Common myeloid progenitor, CD34-positive (primary cell): ENCODE measurements at places on chromosomes 6 and 20.

DNA sequence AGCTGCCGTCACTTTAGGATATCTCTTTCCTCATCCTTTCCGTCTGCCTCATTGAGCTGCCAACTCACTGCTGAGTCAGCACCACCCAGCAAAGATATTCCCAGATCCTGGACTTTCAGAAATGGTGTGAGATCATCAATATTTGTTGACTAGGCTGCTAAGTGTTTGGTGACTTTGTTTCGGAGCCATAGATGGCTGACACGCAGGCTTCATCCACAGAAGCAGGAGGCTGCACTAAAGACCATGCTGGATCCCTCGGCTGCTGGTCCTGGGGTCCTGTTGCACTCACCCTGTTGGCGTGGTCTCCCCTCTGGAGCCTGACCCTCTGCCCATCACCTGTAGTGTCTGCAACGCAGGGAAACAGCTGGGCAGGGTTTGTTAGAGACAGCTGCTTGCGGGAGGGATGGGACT lies 96.5 kb downstream of the ERMARD start:
- no peak for DNase-seq

GRCh38 chr20:23920408-23921325 lies 41.1 kb upstream of the CST5 start:
- no peak for DNase-seq

- peak; percentile 91 for DNase-seq
Measured at GRCh38 chr6:161906571-161906970, 632.7 kb upstream of the AGPAT4 start.

- peak; percentile 26 for DNase-seq
Measured at GRCh38 chr6:88705601-88706000, 257.8 kb downstream of the RNGTT start.

DNA sequence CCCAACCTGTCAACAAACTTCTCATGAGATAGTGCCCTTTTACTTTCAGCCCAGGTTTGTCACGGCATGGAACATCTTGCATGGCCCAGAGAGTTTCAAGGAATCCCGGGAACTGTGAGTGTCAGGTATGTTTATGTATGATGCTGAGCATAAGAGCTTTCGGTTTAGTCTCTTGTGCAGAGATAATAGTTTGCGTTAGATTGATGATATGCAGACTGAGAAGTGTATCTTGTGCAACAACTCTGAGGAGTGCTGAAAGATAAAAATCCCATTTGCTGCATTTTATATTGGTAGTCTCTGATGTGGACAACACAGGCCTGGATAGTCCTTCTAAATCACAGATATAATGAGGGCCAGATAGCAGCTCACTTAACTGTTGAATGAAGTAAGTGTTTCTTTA lies 99.0 kb downstream of the TBX18 start:
- no peak for DNase-seq

DNA sequence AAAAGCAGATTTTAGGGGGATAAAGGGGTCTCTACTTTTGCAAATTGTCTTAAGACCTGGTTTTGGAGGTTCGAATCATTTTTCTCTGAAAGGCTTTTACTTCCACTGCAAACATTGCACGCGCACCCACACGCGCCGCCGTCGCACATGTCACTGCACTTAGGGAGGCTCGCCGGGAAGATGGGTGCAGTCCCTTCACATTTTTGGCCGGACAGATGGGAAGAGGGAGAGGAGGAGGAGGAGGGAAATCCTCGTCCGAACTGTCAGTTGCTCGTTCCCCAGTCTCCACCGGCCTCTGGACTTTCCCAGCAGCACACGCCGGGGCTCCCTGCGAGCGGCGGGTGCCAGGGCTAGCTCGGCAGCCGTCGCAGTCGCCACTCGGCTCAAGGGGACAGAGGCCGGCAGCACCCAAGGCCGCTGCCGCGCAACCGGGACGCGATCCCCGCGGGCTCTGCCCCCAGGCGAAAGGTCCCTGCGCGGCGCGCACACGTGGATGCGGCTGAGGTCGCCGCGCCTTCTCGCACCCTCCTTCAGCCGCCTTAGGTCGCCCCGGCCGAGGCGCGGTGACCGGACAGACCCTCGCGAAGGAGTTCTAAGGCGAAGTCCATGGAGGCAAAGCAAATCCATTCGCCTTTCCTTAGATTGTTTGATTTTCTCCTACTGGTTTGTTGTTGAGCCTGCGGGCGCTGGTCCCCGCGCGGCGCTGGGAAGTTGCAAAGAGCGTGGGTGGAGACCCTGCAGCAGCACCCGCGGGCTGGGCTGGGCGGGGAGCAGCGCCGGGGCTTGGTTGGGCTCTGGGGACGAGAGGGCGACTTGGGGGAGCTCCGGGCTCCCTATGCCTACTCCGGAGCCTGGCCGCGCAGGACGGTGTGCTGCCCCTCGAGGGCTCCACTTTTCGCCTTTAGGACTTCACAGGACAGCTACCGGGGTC lies 1.2 kb downstream of the MYB start:
- DNase-seq = no peak

DNA sequence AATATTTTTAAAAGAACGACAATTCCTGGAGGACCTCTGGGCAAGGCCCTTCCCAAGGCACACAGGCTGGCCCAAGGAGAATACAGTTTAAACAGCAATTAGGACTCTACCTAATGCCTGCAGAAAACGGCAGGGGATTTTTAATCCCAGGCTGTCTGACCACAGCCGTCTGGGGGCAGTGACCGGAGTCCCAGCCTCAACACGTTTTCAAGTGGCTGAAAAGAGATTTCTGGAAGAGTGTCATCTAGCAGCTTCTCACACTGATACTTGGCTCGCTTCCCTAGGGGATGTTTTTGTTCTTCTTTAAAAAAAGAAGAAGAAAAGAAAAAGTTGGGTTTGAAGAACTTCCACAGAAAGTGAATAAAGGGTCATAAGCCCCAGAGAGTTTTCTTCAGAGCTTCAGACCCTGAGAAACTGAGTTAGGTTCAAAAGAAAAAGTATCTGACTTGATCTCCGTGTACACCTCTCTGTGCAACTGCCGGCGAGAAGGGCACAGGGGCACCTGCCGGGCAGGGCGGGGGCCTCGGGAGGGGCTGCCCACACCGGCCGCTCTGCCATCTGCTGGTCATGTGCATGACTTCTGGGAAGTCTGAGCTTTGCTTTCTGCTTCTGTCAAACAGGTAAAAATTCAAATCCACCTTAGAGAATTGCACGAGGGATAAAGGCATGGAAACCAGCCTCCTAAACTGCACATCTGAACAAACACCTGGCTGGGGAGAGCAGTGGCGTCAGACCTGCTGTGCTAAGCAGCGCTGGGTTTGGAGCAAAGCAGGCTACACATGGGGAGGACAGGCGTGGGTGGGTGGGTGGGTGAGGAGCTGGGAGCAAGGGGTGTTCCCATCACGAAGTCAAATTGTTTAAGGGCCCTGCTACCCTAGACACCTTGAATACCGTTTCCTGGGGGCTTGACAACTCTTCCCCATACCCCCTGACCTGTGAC lies 33.0 kb downstream of the RRBP1 start:
- peak; percentile 57 for DNase-seq

- DNase-seq = no peak
Measured at GRCh38 chr6:144555066-144555465, 269.9 kb downstream of the UTRN start.

- DNase-seq = no peak
Measured at GRCh38 chr6:148348335-148348734, 5.7 kb downstream of the SASH1 start.

DNA sequence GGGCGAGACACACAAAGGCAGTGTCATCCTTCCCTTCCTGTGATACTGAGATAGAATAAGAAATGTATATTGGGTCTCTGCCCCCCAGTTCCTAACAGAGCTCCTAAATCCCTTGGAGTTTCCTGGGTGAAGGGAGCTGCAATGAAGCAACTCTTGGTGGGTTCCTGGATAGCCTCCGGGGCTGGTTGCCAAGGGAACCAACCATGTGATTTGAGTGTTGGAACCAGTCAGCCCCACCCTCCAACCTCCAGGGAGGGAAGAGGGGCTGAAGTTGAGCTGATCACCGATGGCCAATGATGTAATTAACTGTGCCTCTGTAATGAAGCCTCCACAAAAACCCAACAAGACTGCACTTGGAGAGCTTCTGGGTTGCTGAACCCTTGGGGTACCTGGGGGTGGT lies 116.6 kb downstream of the SLC22A3 start:
- no peak for DNase-seq

DNA sequence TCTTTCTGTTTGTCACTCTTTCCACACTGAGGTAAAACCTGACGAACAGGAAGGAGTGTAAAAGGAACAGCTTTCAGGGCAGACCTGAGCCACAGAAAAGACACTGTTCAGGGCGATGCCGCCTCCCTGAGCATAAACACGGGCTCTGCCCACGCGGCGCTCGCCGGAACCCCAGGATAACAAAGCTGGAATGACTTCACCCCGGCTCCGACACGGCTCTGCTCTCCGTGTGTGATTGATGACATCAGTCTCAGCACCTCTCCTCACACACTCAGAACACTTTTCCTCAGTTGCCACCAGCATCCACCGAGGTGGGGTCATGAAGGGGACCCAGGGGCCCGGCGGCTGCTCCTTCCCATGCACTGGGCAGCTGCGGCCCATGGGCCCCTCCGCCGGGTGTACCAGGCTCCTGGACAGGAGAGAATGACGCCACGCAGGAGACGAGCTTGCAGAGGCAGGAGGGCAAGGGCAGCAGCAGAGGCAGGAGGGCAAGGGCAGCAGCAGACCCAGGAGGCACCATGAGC lies 43.6 kb downstream of the DLL1 start:
- no peak for DNase-seq

- DNase-seq = no peak
Measured at GRCh38 chr20:45583502-45583901, 4.4 kb upstream of the WFDC8 start.

- peak; percentile 85 for DNase-seq
Measured at GRCh38 chr6:155171109-155171746, 92.6 kb upstream of the CLDN20 start.

DNA sequence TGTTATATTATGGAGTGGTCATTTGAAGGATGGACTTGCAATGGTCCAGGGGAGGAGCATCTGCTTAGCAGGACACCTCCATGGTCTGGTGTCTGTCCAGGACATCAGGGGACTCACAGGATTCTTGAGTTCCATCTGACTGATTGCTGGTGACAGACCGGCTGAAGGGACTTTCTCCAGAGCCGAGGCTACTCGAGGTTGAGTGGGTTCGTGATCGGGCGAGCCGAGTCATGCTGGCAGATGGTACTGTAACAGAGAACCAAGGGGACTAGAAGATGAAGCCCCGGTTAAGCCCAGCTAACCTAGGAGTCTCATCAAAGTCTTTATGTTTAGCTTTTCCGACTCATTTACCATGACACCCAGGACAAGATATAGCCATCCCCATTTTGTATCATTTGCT lies 7.5 kb upstream of the SLA2 start:
- no peak for DNase-seq

- no peak for DNase-seq
Measured at GRCh38 chr20:63124092-63124781, 91.7 kb downstream of the YTHDF1 start.

GRCh38 chr6:86937219-86938079 lies at the start of gene HTR1E:
Gene HTR1E (plus strand): TSS chr6:86937528. CDS start chr6:87015335, 77,807 bp downstream.
- peak; percentile 33 for DNase-seq

DNA sequence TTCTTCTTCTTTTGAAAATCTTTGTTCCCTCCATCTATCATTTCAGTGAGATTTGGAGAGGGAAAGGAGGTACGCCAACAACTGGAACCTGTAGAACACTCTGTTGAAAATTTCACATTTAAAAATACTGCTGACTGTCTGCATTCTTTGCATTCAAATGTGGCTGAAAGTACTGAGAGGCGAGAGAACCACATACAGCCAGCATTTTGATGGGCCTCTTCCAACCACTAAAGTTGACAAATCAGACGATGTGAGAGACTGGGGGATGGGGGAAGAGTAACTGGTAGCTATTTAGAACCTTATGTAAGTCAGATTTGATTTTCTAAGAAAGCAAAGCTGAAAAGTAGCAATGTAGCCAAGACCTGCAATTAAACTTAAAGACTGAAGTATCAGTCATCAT lies 77.5 kb downstream of the FKBP5 start:
- no peak for DNase-seq

GRCh38 chr6:156735751-156736150 lies 41.4 kb upstream of the ARID1B start:
- no peak for DNase-seq

- DNase-seq = no peak
Measured at GRCh38 chr20:7716286-7716972, 223.8 kb downstream of the HAO1 start.

DNA sequence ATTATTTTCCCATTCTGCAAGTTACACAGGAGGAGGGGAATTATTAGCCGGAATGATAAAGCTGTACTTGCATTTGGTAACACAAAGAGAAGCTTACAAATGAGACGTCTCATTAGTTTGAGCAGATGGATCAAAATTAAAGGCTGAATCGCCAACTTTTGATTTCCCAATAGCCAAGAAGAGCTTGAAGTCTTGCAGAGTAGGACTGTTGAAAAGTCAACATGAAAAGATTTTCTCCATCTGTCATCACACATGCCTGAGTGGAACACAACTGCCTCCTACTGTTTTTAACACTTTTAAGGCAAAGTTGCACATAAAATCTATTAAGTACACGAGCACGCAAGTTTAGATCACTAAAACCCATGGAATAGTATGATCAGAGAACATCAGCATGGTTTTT lies 176.2 kb downstream of the ASCC3 start:
- DNase-seq = no peak

GRCh38 chr6:85744433-85744970 lies 101.8 kb upstream of the SYNCRIP start:
- no peak for DNase-seq

GRCh38 chr20:59134182-59134581 lies 29.4 kb upstream of the ZNF831 start:
- DNase-seq = no peak

DNA sequence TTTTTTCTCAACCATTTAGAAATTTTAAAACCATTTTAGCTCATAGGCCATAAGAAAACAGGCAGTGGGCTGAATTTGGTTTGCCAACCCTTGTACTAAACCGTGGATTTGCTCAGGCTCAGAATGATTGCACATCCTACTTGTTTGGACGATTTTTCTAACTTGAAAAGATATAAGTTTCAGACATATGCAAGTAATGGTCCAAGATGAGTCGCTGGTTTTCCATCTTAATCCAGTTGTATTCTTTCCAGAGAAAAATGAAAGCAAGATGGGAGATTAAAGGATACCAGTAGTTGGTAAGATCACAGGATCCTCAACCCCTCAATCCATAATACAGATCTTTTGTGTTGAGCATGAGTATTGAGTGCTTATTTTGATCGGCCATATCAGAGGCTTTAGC lies 250.9 kb downstream of the TINAG start:
- DNase-seq = no peak

DNA sequence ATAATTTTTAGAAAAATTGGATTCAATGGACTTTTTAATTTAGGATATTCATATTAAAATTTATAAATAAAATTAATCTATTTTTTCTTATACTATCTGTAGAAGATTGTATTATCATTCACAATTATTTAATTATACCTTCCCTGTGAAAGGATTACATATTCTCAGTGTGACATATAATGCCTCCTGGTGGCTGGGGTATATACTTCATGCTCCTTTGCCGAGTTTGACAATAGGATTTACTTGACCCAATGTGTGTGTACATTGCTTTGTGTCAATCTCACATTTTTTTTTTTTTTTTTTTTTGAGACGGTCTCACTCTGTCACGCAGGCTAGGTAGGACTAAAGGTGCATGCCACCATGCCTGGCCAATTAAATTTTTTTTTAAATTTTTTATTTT lies 230.0 kb upstream of the CHD6 start:
- no peak for DNase-seq

GRCh38 chr6:42556462-42556861 lies 7.4 kb upstream of the UBR2 start:
- no peak for DNase-seq
